ENCODE measurements at places on chromosomes 12 and 14.

- DNase-seq = no peak
Measured at GRCh38 chr14:93343797-93344196, 3.2 kb upstream of the COX8C start.

DNA sequence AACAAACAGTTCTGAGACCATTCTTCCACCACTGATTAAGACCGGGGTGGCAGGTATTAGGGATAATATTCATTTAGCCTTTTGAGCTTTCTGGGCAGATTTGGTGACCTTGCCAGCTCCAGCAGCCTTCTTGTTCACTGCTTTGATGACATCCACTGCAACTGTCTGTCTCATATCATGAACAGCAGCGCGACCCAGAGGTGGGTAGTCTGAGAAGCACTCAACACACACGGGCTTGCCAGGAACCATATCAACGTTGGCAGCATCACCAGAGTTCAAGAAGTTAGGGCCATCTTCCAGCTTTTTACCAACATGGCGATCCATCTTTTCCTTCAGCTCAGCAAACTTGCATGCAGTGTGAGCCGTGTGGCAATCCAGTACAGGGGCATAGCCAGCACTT, 16.9 kb downstream of the AEBP2 start:
- no peak for DNase-seq

- DNase-seq = no peak
Measured at GRCh38 chr12:12158858-12159257, 88.1 kb downstream of the BCL2L14 start.

DNA sequence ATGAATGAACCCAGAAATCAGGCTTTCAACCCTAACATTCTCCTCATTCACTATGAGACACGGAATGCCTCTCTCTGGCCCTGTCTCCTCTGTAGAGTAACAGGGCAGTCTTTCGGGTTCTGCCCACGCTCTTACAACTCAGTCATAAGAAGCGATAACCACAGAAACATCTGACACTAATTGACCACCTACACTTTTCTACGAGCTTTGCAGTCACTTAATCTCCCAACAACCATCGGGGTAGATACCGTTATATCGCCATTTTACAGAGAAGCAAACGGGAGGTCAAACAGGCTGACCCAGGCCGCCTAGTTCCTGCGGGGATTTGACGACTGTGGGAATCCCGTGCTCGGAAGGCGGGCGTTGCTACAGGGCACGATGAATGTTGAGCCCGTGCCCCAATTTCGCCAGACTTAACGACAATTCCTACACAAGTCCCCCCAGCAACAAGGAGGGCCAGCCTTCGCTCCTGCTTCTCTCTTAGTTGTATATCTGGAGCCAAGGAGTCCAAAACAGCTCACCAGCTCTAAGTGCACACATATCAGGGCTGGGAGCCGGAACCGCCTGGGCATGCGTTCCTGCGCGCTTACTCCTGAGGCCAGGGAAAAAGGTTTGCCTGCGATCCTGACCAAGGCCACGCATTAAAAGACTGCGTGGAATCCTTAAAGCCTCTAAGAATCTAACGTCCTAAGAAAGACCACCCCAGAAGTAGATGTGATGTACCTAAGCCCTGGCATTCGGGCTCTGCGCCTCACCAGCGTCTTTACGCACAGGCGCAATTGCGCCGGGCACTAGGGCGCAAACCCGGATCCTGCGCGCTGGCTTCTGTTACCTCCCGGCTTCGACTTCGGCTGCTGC, 38.7 kb upstream of the TBX5 start:
- DNase-seq = no peak

DNA sequence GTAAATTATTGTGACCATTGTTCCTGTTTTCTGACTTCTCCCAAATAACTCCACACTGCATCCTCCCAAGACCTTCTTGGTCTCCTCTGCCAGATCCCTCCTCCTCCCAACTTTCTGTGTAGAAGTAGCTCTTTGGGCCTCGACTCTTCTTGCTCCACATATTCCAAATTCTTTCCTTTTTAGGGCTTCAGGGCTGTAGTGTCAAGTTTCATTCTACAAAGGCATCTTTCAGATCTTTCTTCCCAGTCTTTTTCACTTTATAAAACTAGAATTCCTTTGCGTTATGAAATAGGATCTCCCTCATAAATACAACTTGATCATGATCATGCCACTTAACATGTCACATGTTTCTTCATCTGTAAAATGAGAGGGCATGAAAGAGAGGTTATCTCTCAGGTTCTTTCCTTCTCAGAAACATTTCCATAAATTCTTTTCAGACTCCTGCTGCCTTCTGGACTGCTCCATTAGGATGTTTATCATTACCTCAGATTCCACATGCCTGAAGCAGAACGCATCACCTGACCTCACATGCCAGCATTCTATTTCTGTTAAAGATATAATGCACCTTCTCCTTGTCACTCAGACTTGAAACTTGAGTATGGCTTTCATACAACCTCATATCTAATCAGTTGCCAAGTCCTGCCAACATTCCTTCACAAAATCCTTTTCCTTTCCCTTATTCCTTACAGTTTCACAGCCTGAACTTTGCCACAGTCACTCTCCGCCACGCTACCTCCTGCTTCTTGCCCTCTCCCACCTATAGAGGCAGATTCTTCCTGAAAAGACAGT, 8.5 kb downstream of the SLC38A1 start:
- no peak for DNase-seq

GRCh38 chr12:105831372-105831771, 307.4 kb downstream of the NUAK1 start:
- DNase-seq = no peak
